ENCODE measurements at places on chromosomes 5 and 9.

- no peak for DNase-seq
These were observed 42.2 kb downstream of the NIPAL4 start for GRCh38 chr5:157502143-157502647.

DNA sequence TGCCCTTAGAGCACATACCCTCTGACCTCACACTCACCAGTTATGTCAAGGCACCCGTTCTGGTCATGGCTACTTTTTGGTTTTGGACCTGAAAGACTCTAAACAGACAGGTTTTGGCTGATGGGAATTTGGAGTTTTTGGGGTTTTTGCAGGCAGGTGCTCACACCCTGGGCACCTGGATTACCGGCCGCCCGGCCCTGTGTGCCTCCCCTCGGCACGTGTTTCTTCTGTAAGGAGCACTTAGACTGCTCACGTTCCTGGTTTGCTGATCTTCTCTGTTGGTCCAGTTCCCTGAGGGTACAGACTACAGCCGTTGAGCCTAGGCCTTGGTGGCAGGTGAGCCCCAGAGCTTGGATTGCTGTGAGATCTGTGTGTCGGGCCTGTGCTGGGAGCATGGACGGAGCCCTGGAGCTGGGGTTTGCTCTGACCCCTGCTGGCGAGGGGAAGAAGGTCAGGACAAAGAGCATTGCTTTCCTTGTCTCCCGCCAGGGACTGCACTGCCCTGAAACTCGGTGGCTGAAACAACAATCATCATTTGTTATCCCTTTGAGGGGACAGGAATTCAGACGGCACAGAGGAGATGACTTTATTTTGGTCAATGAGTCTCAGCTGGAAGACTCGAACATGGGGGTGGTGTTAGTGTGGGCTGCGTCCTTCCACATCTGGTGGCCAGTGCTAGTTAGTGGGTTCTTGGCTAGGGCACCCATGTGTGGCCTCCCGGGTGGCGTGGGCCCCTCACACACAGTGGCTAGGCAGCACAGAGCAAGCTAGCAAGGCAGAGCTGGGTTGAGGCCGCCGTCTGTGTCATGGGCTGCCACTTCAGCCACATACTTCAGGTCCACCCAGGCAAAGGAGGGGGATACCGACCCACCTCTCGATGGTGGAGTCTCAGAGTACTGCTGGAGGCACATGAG is 76.4 kb downstream of the EHMT1 start:
- no peak for DNase-seq

DNA sequence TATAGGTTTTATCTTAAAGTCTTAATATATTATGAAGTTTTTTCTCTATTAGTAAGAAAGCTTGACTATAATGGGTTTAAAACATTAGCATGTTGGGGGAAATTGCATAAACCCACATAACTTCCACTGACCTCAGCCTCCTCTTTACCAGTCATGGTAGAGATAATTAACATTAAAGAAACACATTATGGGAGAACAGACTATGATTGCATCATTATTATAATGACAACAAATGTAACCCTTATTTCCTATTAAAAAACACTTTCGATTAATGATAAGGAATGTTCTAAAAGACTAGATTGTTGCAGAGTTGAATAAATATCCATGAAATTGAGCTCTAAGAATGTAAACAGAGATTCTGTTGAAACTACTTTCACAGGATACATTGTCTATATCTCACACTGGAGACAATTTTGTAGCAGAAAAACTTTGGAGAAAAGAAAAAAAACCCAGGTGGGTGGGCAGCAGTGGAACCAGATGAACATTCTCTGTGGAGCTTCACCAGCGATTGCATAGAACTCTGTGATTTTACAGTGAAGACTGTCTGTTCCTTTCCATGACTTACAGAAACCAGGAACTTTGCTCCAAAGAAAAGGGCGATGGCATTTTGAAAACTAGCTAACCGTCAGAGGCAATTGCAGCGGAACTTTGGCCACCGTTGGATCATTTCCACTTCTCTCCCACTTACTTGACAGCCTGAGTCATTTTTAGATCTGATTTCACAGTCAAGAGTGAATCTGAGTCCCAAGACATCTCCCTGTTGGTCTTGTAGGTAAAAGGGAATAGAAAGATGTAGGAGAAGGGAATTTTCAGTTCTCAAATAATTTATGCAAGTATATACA is 21.0 kb upstream of the ERAP2 start:
- no peak for DNase-seq

DNA sequence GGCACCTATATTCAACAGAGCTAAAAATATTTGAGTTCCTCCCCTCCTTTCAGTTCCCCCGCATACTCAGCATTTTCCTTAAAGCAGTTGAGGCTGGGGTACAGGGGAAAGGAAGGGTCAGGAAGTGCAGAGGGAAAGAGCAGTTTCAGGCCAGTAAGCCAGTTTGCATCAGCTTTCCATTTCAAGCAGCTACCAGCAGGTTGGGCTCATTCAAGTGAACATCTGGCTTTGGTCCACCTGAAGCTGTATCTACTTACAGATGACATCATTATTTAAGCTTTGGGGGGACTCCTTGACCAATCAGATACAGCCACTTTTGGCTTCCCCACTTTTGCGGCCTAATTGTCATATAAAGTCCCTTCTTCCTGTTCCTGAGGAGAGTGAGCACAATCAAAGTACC is 8.2 kb upstream of the ACO1 start:
- no peak for DNase-seq

DNA sequence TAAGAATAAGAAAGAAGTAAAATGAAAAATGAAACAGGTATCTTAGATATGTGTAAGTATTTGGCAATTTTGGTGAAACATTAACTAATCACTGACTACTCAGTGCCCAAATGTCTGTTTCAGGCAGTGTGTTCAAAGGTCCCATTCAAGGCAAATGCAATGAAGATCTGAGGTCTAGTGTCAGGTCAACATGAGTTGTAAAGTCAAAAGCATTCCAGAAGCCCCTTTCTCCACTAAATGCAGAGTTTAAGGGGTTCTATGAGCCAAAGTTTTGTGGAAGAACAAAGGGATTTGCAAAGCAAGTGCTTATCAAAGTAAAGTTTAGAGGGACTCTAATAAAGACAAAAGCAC is 71.0 kb upstream of the GPBP1 start:
- no peak for DNase-seq

DNA sequence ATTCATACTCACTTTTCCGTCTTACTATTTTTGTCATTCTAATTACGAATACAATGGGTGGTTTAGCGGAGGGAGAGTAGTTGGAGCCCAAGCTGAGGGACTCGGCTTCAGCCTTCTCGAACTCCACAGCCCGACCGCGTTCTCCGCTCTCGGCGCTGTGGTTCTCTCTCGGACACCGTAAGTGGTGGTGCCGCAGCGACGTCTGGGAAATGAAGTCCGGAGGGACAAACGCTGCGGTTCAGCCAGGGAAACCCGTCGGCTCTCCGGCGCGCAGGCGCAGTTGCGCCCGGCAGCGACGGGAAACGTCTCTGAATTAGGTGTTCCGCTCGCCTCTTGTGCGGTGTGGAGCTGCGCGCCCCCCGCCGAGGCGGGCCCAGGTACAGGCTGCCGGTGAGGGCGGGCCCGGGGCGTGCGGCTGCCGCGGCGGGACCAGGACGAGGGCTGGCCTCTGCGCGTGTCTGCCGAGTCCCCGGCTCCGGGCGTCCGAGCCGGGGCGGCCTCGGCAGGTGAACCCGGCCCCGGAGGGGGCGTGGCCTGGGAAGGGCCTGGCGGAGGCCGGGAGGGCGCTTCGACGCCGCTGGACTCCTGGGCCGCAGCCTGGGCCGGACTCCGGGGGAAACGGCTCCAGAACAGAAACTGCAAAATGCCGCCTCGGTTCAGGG is at the start of gene ZNF879:
TSS of gene ZNF879 (plus strand) at position 277 of the 662 bp plus-strand sequence. CDS start 1,201 bp downstream, outside the sequence.
- peak; percentile 39 for DNase-seq

- DNase-seq, result no peak
These were observed 48.9 kb downstream of the NUDT12 start for GRCh38 chr5:103513701-103514100.

DNA sequence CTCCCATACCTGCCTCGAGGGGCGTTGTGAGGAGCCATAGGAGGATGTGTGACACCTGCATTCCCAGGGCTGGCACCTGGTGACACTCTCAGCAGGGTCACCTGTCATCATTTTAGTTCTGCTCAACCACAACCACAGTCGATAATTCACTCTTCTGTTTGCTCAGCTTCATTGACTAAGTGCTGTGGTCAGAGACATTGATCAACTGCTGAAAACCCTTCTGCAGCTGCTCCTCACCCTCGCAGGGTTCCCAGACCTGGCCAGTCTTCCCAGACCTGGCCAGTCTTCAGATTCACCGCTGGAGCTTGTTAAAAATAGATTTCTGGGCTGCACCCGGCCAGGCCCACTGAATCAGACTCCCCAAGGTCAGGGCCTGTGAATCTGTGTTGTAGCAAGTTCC is 92.8 kb downstream of the MVB12B start:
- DNase-seq, result no peak

- DNase-seq, result no peak
These were observed 6.5 kb downstream of the GHR start for GRCh38 chr5:42429694-42430093.

DNA sequence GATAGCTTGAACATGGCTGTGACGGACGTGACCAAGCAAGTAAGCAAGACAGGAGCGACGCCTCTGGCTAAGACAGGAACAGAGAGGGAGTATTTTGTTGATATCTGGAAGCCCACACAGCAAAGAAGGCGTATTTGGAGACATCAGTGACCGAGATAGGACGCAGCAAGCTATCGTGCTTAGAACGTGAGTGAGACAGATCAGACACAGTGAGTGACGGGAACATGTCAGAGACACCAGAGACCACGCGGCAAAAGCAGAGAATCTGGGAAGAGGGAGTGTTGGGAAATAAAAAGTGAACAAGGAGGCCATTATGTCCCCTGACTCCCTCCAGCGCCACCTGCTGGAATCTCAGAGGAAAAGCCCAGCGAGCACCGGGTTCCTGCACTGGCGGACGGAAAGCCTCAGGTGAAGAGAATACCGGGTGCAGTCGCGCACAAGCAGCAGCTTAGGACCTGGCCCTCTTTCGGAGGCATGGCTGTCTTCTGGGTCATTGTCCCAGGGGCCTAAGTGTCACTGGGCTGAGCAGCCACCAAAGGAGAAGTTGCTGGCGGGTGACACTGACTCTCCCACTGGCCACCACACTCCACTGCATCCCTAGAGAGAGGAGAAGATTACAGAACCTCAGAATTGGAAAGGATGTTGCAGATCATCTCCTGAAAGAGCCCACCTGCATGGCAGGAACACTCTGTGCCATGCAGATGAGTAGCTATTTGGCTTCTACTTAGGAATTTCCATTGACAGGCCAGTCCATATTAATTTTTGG is 99.1 kb downstream of the FBXO38 start:
- no peak for DNase-seq

DNA sequence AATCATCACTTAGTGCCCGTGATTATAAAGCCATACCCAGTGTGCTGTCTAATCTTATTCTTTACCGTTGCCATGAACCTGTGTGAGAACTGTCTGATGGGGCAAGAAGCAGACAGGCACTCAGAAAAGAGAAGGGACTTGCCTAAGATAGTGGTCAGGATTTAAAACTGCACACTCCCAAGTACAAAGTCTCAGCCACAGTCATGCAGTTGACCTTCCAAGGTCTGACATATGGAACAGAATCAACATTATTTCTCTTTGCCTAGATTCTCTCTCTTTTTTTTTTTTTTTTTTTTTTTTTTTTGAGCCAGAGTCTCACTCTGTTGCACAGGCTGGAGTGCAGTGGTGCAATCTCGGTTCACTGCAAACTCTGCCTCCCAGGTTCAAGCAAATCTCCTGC is 1.9 kb upstream of the PPP2CA start:
- no peak for DNase-seq

DNA sequence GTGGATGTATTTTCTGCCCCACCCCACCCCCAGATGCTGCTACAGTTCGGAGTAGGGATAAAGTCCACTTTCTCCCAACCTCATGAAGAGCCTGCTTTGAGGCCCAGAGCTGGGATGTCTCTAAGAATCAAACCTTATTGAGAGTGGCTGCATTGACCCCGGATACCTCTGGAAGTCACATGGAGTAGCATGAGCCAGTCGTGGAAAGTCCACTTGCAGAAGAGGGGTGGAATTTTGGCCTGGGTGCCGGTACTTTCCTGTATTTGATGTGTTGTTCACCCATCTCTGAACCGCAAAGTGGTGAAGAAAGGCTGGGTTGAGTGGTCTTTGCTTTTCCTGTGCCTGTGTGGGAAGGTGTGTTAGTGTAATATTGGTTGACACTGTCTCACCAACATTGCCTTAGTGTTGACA is 3.7 kb downstream of the OTULIN start:
- no peak for DNase-seq

DNA sequence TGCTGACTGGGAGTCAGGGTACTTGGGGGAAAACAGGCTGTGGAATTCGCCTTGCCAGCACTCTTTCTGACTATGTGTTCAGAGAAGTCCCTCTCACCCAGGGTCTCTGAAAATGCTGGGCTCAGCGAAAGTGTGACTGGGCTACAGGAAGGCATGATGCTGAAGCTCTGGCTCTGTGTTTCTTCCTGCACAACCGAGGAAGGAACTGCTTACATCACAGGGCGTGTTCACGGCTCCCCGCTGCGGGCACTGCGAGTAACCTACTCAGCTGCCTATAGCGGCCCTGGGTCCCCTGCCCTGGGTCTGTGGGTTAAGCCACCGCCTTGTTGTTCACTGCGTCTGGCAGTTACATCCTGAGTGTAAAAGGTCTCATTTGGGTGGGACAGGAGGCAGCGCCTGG is 222.4 kb upstream of the IRX4 start:
- DNase-seq, result no peak

GRCh38 chr5:133116601-133117000 is 64.8 kb downstream of the HSPA4 start:
- no peak for DNase-seq

DNA sequence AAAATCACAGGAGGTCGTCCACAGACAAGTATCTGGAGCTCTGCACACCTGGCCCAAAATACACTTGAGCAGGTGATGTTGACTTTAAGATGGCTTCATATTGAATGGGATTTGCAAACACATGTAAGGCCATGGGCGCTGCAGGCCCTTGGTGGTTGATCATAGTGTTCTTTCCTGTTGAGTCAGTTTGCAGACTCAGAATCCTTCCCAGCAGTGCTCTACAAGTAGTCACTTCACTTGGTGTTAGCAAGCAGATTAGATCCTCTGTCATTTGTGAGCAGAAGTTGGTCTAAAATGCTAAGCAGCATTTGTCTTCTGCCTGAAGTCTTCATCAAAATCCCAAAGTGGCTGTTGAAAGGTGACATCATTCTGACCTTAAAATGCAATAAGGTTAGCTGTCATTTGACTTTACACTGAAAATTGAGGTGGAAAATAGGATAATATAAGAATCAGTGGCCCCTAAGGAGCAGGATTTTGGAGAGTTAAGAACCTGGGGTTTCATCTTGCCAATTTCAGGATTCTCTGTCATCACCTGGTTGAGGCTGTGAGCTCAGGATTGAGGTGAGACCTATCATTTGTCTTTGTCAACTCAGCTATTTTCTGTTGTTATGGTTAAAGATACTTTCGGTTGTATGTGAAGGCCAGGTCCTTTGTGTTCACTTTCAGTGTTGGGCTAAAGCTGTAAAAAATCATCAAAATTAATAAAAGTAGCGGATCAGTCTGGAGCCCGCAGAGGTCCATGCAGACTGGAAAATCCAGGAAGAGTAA is 114.5 kb downstream of the LRRC70 start:
- DNase-seq, result no peak
